NCI-H1417 (cell line): ENCODE measurements at places on chromosomes 6 and 20.

- DNase-seq: no peak
Measured at GRCh38 chr6:85436411-85436810, 13.5 kb upstream of the NT5E start.

GRCh38 chr6:144006736-144007477 is 1.2 kb downstream of the PLAGL1 start:
- DNase-seq: no peak

- DNase-seq: no peak
Measured at GRCh38 chr20:31594002-31594557, 11.0 kb upstream of the ID1 start.

GRCh38 chr6:3535776-3536435 is 79.1 kb upstream of the SLC22A23 start:
- DNase-seq: no peak

DNA sequence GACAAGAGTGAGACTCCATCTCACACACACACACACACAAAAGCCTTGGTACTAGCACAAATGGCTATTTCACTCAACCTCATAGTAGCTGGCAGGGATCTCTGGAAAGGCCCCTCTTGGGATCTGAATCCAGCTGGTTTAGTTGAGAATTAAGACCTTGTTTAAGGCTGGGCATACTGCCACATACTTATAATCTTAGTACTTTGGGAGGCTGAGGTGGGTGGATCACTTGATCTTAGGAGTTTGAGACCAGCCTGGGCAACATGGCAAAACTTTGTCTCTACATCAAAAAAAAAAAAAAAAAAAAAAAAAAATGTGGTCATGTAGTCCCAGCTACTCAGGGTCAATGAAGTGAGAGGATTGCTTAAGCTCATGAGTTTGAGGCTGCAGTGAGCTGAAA is 628.3 kb downstream of the MMUT start:
- no peak for DNase-seq

DNA sequence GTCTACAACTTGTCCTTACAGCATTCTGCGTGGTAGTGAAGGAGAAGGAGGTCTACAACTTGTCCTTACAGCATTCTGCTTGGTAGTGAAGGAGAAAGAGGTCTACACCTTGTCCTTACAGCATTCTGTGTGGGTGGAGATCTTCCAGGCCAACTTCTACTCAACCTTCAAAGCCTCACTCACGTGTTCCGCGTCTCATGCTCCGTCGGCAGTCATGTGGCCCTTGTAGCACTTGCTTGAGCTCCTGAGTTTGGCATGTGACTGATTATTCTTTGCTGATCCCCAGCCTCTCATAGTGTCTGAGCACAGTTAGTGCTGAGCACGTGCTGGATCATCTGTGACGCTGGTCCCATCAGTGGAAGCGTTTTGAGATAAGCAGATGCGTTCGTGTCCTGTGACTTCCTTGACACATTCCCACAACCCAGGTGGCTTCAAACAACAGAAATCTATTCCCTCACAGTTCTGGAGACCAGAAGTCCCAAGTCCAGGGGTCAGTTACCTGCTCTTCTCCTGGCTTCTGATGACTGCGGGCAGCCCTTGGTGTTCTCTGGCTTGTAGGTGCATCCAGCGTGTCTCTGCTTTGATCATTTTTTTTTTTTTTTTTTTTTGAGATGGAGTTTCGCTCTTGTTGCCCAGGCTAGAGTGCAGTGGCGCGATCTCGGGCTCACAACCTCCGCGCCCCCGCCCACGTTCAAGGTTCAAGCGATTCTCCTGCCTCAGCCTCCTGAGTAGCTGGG is 2.6 kb downstream of the SS18L1 start:
- no peak for DNase-seq

GRCh38 chr6:129733290-129733689 is 23.3 kb upstream of the ARHGAP18 start:
- no peak for DNase-seq

DNA sequence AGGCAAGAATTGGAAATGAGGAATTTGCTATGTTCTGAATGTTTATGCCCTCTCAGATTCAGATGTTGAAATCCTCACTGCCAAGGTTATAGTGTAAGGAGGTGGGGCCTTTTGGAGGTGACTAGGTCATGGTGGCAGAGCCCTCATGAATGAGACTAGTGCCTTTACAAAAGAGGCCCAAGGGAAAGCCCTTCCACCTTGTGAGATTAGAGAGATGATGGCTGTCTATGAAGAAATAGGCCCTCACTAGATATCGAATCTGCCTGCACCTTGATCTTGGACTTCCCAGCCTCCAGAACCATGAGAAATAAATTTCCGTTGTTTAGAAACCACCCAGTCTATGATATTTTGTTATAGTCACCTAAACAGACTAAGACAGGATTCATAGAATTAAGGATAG is 10.4 kb downstream of the ASIP start:
- DNase-seq: no peak

- no peak for DNase-seq
Measured at GRCh38 chr6:127635091-127635490, 58.1 kb downstream of the C6orf58 start.

DNA sequence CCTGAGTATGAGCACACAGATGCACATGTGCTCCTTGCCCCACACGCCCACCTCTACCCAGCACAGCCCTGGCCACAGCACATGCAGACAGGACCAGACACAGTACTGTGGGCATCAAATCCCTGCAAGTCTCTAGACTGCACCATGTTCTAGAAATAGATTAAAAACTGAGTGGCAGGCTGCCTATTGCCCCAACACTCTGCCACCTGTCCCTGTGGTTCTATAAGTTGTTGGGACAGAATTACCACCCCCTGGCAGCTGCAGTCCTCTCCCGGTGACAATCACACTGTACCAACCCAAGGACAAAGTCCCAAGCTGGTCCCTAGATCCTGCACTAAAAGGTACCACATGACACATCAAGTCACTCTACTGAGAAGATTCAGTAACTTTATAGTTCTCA is 70.2 kb downstream of the B3GAT2 start:
- DNase-seq: no peak

GRCh38 chr20:39268981-39269461 is 306.9 kb downstream of the DHX35 start:
- peak; percentile 28 for DNase-seq

DNA sequence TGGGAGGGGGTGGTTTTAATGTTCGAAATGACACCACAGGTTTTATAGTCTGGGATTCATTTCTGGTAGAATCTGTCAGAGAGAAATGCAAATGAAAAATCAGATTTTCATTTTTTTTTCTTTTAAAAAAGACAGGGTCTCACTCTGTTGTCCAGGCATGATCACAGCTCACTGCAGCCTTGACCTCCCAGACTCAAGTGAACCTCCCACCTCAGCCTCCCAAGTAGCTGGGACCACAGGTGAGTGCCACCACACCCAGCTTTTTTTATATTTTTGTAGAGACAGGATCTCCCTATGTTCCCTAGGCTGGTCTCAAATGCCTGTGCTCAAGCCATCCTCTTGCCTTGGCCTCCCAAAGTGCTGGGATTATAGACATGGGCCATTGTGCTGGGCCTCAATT is 2.4 kb upstream of the ADNP start:
- no peak for DNase-seq

DNA sequence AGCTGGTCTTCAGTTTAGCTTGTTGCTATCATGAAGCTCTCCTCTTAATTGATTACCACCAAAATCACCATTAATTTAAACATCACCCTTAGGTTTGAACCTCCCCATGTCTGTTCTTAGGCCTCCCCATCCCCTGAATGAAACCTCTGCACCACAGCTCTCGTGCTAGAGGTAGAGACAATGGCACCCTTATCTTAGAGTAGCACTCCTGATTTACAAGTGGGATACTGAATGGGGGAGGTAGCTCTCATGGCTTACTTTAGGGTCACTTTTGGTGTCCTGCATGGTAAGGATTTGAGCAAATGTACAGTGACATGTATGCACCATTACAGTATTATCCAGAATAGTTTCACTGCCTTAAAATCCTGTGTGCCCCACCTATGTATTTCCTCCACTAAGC is 115.6 kb upstream of the ADTRP start:
- DNase-seq: no peak

DNA sequence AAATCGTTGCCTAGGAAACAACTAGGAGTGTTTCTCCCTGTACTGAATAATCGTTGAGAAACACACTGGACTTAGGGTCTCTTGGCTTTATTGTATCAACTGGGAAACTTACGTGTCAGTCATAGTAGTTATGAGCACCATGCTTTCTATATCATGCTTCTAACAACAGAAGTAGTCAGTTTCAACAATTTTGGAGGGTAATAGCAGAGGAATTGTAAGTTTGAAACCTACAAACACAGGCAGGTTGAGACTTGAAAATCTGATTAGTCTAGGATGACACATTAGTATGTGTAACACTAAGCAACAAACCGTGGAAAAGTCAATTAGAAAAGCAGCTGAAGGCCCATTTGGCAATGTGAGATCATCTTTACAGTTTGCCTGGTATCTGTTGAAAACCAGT is 43.9 kb upstream of the FABP7 start:
- DNase-seq: peak; percentile 43

DNA sequence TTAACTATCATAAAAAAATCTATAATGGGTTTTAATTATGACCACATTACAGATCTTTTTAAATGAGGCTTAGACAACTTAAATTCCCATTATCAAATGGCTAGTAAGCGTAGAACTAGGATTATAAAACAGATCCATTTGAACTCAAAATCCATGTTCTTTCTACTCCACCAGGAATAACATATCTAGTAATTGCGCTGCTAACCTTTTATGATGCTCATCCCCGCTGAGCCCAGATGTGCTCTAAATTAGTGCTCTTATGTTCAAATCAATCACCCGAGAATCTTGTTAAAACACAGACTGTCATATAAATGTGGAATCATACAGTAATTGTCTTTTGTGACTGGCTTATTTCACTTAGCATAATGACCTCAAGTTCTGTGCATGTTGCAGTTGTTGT is 903.1 kb downstream of the PHF3 start:
- peak; percentile 29 for DNase-seq

- no peak for DNase-seq
Measured at GRCh38 chr6:3007571-3007970, 7.9 kb downstream of the NQO2 start.

- DNase-seq: no peak
Measured at GRCh38 chr6:72624557-72625160, 2.8 kb downstream of the KCNQ5 start.

GRCh38 chr20:38139977-38140753 is 24.9 kb downstream of the TGM2 start:
- peak; percentile 68 for DNase-seq

DNA sequence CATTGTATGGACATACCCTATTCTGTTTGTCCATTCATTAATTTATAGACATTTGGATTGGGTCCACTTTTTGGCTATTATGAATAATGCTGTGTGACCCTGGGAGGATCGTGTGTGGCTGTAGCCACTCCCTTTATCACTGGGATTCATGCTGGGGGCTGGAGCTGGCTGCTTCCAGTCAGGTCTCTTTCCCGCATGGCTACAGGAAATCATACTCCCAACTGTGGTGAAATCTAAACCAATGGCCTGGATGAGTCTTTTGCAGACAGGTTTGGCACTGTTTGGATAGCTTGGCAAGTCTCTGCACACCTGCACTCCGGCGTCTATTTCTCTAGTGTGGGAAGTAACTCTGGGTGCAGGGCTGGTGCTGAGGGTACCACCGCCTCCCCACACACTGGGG is 80.4 kb downstream of the RIN2 start:
- no peak for DNase-seq

DNA sequence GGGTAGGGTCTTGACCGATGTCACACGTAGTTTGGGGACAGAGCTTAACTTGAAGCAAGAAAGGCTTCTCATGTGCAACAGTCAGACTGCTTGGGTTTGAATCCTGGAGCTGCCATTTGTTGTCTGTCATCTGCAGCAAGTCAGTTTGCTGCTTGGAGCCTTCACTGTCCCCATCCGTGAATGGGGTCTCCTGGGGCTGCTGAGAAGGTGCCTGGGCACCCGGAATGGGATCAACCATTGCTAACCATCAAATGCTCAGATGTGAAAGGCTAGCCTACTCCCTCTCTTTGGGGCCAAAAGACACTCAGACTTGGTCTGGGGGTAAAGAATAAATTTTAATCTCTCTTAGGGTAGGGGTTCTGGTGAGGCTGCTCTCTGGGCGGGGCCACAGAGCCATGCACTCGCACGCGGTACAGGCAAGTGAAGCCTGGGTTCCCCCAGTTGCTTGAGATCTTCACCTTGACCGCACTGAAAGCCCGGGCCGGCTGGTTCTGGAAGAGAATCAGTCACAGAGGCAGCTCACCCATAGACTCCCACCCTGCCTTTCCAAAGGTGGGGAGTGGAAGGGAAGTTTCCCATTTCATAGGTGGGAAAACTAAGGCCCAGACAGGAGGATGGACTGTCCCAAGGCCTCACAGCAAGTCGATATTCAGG is 20.6 kb downstream of the SUN5 start:
- no peak for DNase-seq

GRCh38 chr20:19562426-19562825 is 195.6 kb upstream of the RIN2 start:
- DNase-seq: no peak

GRCh38 chr20:4100679-4101078 is 85.3 kb upstream of the RNF24 start:
- no peak for DNase-seq

DNA sequence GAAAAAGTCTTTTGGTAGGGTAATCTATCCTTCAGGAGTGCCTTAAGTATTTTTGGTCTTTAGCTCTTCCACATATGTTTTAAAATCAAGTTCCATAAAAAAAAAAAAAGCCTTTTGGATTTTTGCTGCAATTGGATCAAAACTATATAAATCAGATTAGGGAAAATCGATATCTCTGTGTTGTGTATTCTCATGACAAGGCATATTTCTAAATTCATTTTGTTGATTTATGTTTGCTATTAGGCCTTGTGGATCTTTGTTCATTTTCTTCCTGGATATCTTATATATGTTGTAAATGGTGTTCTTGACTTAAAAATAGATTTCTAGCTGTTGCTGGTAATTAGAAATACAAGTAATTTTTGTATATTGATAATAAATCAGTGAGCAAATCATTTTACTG is 8.8 kb downstream of the HSF2 start:
- DNase-seq: no peak

- DNase-seq: peak; percentile 84
Measured at GRCh38 chr20:17227669-17228623, 1.1 kb downstream of the PCSK2 start.

DNA sequence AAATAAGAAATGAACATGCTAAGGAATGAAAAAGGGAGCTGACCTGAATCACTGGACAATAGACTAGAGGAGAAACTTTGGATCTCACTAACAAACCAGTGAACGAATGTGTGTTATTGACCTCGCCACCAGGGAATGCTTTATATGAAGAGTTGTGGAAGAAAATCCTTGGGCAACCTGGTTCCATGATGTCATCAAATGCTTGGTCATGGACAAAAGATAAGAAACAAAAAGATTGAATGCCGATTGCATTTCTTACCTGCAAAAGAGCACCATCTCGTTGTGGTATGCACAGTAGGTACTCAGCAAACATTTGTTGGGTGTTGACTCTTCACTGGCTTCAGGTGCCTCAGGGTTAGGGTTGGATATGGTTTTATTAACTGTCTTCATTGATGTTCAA is 165.2 kb upstream of the TSHZ2 start:
- DNase-seq: no peak

DNA sequence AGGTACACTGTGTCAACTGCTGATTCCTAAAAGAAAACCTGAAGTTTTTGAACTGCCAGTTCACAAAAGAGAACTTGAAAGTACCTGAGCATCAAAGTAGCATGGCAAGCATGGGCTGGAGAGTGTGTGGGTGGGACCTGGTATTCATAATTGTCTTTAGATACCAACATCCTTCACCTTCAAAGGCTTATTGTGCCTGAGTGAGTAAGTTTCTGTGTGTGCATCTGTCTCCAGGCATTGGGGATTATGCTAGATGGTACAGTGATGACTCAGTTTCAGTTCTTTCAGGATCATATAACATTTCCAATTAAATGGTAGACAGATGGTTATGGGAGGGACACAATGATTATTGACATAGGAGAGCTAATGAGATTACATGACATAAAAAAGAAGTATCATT is 238.5 kb downstream of the ZFAND3 start:
- no peak for DNase-seq
